ENCODE measurements at places on chromosomes 16 and 17.

DNA sequence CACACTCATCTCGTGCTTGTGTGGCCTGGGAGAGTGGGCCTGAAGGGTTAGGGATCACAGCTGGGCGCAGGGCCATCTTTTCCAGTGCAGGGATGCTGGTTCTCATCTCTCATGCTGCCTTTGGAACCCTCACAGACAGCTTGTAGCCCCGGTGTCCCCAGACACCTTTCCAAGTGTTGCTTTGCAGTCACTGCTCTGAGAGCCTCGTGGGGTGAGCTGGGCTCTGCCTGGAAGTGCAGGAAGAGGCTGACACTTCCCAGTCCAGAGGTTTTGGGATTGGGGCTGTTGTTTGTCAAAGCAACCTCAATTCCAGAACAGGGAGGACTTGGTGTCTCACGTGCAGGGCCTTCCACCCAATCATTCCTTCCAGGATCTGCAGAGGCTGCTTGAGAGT is 28.2 kb downstream of the TBX4 start:
- DNase-seq = no peak

DNA sequence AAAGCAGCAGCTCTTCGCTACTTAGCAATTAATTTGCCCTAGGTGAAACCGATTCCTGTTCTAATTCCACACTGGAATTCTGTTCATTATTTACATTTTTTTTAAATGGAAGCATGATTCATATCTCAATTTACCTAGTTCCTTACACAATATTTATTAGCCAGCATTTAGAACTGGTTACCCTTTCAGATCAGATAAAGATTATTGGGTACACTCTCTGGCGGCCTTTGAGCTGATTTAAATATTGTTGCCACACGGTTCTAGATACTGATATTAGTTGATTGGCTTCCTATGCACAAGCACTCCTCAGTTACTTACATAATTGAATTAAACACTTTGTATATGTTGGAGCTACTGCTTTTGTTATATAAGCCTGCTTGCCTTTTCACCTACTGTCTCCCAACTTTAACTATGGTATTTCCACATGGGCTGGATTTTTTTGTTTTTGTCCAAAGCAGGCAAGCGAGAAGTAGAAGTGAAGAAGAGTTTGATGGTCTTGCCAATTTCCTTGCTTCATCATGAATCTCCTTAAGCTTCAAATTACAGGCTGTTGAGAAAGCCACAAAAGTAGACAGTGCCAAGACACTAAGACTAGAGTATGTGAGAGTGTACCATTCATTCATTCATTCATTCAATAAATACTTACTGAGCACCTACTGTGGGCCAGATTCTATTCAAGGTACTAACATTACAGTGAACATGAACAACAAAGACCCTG is 3.9 kb upstream of the ALDH3A2 start:
- no peak for DNase-seq

DNA sequence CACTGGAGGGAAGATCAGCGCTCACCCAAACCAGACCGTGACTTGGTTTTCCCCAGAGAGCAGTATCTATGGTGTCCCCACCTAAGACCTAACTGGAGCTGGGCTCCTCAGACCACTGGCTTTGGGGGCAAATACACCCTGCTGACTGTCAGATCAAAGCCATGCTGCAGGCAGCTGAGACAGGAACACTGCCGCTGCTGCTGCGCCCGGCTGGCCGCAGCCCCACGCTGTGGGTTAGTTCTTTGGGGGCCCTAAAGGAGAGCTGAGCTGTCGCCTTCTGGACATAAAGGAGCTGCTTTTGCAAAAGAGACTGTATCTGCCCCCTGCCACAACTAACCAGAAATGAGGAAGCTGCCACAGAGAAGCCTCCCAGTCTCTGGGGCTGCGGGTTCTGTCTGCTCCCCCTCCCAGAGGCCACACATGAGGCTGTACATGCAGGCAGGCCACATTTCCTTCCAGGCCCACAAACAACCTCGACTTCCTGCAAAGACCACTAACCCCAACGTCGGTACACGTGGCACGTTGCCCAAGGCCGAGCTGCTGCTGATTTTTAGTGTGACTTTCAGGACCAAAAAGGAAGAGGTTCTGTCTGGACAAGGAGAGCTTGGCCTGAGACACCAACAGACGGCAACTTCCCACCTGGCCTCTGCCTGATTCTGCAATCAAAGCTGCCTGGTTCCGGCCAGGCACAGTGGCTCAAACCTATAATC is 18.2 kb upstream of the ABR start:
- DNase-seq = peak; percentile 61

DNA sequence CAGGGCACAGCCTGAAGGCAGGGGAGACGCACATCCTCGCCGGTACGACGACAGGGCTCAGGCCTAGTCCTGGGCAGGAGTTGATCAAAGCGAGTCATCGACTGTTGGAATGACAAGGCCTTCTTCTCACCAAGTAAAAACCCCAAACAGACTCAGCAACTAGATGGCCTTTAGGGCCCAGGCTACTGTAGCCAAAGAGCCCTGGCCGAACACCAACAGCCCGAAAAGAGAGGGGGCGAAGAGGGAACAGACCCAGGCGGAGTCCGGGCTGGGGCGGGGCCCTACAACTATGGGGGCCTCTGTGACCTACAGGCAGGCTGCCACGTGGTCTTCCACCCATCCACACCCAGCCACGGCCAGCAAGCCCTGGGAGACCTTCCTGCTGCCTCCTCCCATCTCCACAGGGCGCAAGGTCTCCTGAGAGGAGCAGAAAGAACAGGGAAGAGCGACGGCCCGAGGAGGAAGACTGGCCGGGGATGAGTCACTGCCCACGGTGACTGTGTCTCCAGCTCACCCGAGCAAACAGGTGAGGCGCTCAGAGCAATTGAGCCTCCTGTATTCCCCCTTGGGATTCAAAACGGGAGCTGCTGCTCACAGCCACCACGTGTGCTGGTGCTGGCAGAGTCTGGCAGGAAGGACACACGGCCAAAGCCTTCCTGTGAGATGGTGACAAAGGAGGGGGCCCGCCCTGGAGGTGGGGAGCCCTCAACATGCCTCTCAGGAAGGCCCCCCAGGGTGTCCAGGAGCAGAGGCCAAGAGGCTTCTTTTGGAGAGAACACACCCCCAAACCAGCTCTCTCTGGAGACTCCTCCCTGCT is 17.7 kb downstream of the SLC16A3 start:
- DNase-seq = no peak

- no peak for DNase-seq
Observed at GRCh38 chr16:1195393-1195666, 29.7 kb downstream of the TPSG1 start.

GRCh38 chr17:34725008-34725407 is 145.6 kb downstream of the TMEM132E start:
- DNase-seq = no peak

- no peak for DNase-seq
Observed at GRCh38 chr17:77308861-77309726, 168.3 kb downstream of the SEC14L1 start.

DNA sequence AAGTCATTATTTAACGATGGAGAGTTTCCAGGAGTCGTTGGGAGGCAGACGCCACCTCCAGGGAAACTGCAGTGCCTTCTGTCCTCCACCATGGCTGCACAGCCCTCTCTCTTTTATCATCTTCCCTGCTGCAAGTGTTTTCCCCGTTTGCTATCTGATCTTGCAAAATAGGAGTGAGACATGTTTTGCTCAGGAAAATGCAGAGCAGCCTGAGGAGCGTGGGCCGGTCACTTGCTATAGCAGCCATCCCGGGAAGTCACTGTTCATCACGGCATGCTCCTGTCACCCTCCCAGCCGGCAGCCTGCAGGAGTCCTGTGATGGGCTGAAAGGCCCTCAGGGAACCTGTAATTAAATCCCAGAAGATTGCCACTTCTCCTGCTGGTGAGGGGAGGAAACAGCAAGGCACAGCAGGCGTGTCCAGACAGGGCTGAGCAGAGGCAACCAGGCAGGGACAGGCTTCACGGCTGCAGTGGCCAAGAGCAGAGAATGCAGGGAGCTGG is 143.1 kb downstream of the GSG1L start:
- DNase-seq = no peak

DNA sequence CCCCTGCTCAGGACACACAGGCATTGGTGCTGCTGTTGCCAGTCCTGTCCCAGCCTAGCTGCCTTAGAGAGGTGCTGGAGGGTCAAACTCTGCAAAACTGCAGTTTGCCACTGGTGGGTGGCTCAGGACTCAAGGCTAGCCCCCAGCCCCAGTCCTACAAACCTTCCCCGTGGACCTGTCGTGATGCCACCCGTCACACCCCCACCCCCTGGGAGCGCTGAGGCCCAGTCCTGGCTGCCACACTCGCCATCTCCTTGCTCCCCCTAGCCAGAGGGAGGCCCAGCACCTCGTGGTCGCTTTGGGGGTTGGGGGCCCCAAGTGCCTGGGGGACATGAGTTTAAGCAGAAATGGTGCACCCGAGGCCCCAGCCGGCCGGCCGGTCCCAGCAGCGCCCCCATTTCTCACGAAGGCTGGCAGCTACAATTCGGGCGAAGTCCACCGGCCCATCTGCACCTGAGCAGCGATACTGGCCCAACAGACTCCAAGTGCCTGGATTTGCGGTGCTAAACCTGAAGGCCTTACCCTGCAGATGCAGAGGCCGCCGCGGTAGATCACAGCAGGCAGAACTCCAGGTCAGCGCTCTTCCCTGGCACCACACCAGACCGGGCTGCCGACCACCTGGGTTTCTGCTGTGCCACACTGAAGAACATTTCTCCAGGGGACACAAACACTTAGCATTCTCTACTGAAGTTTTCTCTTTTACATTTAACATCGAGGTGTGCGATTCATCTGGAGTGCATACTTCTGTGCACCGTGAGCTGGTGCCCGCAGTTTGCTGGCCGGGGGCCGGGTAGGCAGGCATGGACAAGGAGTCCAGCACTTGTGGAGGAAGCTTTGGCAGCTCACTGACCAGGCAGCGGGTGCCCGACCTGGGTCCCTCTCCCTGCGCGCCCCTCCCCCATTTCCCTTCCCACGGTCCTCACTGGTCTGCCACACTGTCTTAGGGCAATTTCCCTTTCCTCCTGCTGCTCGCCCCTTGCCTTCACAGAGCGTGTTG is 130.0 kb downstream of the KCNJ12 start:
- no peak for DNase-seq

GRCh38 chr17:18005496-18005895 is 32.8 kb downstream of the DRC3 start:
- no peak for DNase-seq

GRCh38 chr16:31480851-31481536 is 1.9 kb upstream of the SLC5A2 start:
- DNase-seq = no peak

- no peak for DNase-seq
Observed at GRCh38 chr16:51125992-51126391, 25.1 kb downstream of the SALL1 start.
